ENCODE measurements at places on chromosomes 5 and 9. TPM values are rescaled to one million over a fixed set of nuclear protein-coding genes. Genes with fewer than 3 reads are reported as not detected.

The SLC36A3 gene
- not detected for total RNA-seq

The PDCD1LG2 gene
- 14.3 TPM for total RNA-seq

The HTR4 gene
- not detected for total RNA-seq

The NR5A1 gene
- not detected for total RNA-seq

The C9orf153 gene
- total RNA-seq, result not detected

The MAP3K1 gene
- 11.2 TPM for total RNA-seq
